ENCODE measurements at places on chromosomes 2 and 18.

GRCh38 chr2:25819597-25820039, 58.7 kb downstream of the ASXL2 start:
- no peaks in the 10 kb centered on the region for H3K4me1 ChIP-seq
- no peak overlapping the region for H3K4me3 ChIP-seq
- H3K27ac ChIP-seq, result no peak overlapping the region
- H3K36me3 ChIP-seq, result no peaks in the 10 kb centered on the region
- H3K27me3 ChIP-seq, result no peaks in the 10 kb centered on the region

- H3K4me3 ChIP-seq, result no peak overlapping the region
- H3K36me3 ChIP-seq, result no peaks in the 10 kb centered on the region
- no peaks in the 10 kb centered on the region for H3K4me1 ChIP-seq
- no peak for DNase-seq
- no peak overlapping the region for H3K27ac ChIP-seq
- H3K27me3 ChIP-seq, result no peaks in the 10 kb centered on the region
Observed at GRCh38 chr2:190853531-190854383, 26.9 kb upstream of the GLS start.

DNA sequence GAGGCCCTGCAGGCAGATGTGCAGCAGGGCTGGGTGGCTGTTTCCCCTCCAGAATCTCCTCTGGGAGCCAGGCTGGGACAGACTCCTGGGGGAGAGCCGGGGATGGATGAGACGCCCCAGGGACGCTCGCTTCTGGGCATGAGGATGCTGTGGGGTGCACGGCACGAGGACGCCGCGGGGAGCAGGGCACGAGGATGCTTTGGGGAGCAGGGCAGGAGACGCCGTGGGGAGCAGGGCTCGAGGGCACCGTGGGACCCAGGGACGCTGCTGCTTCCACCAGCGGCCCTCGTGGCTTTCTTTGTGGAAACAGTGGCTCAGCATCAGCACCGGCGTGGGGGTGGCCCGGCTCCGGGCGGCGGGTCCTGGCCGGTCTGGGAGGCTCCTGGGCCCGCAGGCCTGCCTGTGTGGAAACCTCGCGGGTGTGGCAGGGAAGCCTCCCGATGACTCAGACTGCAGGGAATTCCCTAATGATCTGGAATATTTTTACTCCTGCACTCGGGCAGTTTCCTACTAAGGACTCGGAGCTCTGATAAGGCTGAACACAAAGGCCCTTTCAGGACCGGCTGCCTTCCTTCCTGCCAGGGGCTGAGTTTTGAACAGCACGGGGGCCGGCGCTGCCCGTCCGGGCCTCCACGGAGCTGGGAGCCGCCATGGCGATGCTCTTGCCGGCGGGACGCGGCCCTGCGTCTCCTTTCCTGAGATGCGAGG, 62.6 kb downstream of the NFATC1 start:
- DNase-seq, result no peak
- no peak overlapping the region for H3K4me3 ChIP-seq
- no peaks in the 10 kb centered on the region for H3K27me3 ChIP-seq
- H3K36me3 ChIP-seq, result peaks cover 96% of the 10 kb centered on the region
- peak overlapping the region; percentile 82 for H3K27ac ChIP-seq

GRCh38 chr18:29378651-29379136, 1201.8 kb upstream of the CDH2 start:
- H3K27me3 ChIP-seq, result no peaks in the 10 kb centered on the region
- H3K27ac ChIP-seq, result no peak overlapping the region
- H3K4me3 ChIP-seq, result no peak overlapping the region
- H3K36me3 ChIP-seq, result no peaks in the 10 kb centered on the region
